NCI-H1436 (cell line): ENCODE measurements at places on chromosomes 3 and 15.

- no peak for DNase-seq
These were observed 7.2 kb downstream of the SH3BP5 start for GRCh38 chr3:15325228-15325627.

DNA sequence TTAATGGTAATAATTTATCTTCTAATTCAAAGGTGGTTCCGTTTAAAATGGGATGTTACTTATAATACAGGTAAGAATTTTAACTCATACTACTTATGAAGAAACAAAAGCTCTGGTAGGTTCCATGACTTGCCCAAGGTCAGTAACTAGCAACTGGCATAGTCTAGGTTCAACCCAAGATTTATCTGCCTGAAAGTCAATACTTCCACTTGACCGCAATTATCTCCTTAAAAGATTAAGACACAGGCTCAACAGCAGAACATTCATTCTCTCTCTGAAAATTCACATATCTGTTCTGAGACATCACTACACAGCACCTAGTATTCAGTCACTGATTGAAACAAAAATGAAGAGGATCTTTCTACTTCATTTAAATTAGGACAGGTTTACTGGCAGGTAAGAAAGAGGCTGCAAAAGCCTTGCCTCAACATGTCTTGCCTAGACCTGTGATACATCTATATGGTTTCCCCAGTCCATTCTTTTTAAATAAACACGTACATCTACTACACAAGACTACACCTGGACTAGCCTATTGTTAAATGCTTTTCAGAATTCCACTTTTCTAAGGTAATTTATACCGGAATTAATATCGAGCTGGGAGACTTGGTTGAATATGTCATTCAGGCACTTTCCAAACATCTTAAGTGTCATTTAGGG, 1.2 kb downstream of the CSNK1G1 start:
- no peak for DNase-seq

- DNase-seq: no peak
These were observed 645.6 kb upstream of the CBLB start for GRCh38 chr3:106514431-106514830.

- peak; percentile 53 for DNase-seq
These were observed 2.1 kb downstream of the TRIM69 start for GRCh38 chr15:44738340-44738984.

GRCh38 chr3:124995460-124995994, 60.3 kb downstream of the HEG1 start:
- DNase-seq: peak; percentile 50

DNA sequence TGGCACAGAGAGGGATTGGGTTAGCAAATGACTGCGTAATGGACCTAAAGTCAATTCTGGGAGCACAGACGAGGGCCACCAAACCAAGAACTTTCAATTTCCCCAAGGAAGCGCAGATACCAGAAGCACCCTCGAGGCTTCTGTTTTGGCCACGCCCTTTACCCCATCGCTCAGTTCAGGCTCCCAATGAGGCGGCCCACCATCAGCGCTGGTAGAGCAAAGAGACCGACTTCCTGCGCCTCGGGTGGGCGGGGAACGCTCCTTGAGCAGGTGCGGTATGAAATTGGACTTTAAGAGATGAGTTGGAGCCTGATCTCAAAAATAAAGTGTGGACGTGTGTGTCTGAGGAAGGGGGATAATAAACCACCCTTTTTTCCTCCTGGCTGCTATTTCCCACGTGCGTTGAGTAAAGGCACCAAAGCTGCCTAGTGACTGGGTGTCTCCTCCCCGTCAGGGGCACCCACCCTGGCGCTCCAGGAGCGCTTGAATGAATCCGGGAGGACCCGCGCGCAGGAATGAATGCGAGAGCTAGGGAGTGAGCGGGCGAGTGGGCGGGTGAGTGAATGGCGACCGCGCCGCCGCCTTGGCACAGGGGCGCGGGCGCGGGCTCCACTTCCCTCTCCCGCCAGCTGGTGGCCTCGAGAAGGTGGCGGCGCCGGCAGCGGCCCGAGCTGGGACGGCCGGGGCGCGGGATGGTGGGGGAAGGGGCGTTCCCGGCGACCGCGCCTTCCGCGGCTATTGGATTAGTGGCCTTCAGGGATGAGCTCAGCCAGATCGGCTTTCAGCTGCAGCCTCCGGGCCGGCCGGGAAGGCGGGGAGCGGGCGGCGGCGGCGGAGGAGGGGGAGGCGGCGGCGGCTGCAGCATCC, at the start of gene SPSB4:
Gene SPSB4 (plus strand): TSS at position 772 of the 867 bp plus-strand sequence. CDS start 14,758 bp downstream, outside the sequence.
- peak; percentile 68 for DNase-seq

GRCh38 chr3:69016102-69016501, 2.6 kb upstream of the EOGT start:
- no peak for DNase-seq

DNA sequence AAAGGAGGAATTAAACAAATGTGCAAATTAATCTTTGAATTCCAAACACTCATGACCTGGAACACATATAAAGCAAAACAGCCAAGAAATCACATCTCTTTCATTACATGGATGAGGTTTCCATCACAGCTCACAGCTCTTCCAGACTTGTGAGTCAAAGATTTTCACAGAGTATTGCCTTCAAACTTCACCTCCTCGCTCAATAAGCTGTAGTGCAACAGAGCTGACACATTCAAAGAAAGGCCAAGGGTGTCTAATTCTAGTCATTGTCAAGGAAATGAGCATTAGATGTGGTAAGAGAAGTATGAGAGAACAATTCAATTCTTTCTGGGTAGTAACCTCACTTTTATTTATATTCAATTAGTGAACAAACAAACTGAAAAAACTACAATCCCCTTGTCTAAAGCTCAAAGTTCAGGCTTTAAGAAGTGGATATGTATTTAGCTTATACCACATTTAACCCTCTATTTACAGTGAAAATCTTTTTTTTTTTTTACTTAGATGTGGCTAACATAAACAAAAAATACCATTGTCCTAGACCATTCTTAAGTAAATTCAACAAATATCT, 11.9 kb downstream of the WDR72 start:
- no peak for DNase-seq

DNA sequence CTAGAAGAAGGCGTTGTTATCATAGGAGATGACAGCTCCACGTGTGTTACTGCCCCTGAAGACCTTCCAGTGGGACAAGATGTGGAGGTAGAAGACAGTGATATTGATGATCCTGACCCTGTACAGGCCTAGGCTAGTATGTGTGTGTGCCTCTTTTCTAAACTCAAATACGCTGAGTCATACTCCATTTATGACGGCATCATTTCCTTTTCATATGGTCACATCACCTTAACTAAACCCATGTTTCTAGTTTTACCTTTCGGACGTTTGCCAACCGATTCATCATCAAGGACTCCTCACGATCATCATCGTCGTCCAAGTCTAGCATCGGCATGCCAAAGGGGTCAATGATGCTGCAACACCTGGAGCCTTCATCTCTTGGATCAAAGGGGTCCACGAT, 149.0 kb downstream of the CBLB start:
- no peak for DNase-seq

- no peak for DNase-seq
These were observed 28.5 kb upstream of the KCNMB2 start for GRCh38 chr3:178507507-178508442.

DNA sequence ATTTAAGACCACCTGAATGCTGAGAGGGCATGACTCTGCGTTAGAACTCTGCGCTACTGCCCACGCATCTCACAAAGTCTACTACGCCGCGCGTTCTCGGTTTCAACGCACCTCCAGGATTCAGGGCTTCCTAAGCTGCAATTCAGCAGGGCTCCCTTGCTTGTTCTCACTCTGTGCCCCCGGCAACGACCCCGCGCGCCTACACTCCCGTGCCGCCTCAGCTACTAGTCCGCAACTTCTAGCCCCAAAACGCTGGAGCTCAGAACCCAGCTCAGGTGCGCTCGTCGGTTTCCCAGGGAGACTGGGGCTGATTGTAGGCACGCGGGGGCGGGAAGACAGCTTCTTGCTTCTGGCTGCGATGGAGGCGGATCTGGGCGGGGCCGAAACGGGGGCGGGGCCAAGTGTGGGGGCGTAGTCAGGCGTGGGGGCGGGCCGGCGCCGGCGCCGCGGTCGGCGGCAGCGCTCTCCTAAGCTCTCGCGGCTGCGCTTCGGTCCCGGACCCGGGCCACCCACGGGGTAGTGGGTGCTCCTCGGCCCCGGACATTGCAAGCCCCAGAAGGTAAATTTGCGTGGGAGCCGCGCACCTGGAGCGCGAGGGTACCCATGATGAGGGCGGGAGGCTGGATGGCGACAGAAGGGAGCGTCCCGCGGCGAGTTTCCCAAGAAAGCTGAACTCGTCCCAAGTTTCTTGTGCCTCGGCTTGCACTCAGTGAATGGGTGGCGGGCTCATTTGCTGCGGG, at the start of gene ARHGEF26:
Gene ARHGEF26 (plus strand): TSS at position 430 of the 740 bp plus-strand sequence. CDS start 603 bp downstream, outside the sequence.
- peak; percentile 89 for DNase-seq

DNA sequence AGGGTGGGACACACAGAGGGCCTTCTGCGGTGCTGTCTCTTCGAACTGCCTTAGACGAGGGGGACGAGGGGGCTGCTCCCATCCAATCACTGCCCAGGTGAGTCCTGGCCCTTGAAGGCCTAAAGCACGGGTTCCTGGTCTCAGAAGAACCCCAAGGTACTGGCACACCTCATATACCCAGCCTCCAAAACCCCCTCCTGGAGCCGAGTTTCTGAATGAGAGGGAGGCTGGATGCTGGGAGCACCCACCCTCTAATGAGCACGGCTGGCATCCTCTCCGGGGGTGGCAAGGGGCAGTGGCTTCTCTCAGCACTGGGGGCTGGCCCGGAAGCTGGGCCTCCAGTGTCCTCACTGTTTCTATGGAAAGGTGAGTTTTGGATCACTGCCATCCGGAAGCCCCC, 165.6 kb downstream of the LRRK1 start:
- DNase-seq: no peak

- no peak for DNase-seq
These were observed 150.5 kb upstream of the UBE2E2 start for GRCh38 chr3:23052620-23053019.

DNA sequence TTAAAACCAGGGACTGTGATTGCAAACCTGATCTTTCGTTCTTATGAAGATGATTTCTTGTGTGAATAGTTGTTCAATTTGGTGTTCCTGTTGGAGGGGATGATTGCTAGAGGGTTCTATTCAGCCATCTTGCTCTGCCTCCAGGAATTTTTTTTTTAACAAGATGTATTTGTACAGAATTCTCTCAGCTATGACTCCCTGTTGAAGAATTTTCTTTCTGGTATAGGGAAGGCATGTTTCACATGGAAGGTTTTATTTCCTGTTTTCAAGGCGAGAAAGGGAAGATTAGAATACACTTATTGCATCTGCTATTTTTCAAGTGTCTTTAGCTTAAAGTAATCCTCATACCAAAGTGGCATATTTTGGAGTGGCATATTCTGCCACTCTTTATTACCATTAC, 5.6 kb upstream of the LRRC34 start:
- DNase-seq: no peak

DNA sequence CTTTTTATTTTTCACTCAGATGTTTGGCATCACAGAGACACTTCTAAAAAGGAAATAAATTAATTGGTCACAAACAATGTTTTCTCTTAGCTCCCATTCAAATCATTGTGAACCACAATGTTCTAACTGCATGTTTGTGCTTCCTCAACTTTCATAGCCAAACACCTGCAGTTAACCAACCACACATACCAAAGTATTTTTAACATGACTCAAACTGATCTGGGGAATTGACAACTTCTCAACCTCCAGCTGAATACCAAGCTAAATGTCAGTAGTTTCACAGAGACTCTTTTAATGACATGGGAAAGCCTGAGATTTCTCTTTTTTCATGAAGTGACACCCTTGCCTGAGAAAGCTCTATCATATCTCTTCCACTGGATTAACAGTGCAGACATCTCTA, 217.9 kb upstream of the MME start:
- DNase-seq: no peak

- DNase-seq: no peak
These were observed 509.3 kb upstream of the CFAP20DC start for GRCh38 chr3:59558906-59559720.

GRCh38 chr3:47384425-47384824, 3.6 kb downstream of the PTPN23 start:
- no peak for DNase-seq

- no peak for DNase-seq
These were observed 459.8 kb downstream of the MCTP2 start for GRCh38 chr15:94691169-94691568.

GRCh38 chr3:114739627-114740026, 407.5 kb downstream of the ZBTB20 start:
- no peak for DNase-seq

- DNase-seq: no peak
These were observed 7.6 kb upstream of the NIPA1 start for GRCh38 chr15:22778796-22779195.

GRCh38 chr3:119311081-119311925, 17.1 kb downstream of the ARHGAP31 start:
- DNase-seq: no peak

- no peak for DNase-seq
These were observed 182.5 kb downstream of the SLCO3A1 start for GRCh38 chr15:92035961-92036360.

- peak; percentile 80 for DNase-seq
These were observed 34.8 kb upstream of the CD47 start for GRCh38 chr3:108125550-108126071.

- no peak for DNase-seq
These were observed 445.7 kb upstream of the BCHE start for GRCh38 chr3:166282931-166283330.

GRCh38 chr15:35080226-35080625, 4.9 kb downstream of the NANOGP8 start:
- no peak for DNase-seq

DNA sequence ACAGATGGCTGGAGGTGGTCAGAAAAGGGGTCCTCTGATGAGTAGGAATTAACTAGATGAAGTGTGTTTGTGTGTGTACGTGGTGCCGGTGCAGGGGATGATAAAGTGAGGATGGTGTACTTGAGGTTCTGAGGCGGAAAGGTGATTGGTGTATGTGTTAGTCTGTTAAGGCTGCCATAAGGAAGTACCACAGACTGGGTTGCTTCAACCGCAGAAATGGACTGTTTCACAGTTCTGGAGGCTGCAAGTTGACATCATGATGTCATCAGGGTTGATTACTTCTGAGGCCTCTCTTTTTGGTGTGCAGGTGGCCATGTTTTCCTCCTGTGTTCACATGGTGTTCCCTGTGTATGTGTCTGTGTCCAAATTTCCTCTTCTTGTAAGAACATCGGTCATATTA, 202.4 kb upstream of the RGMA start:
- DNase-seq: no peak

- no peak for DNase-seq
These were observed 150.2 kb downstream of the TP63 start for GRCh38 chr3:189781415-189781814.

- DNase-seq: no peak
These were observed 479.9 kb downstream of the CNTN4 start for GRCh38 chr3:2578560-2578959.

GRCh38 chr3:128845778-128846485, 33.5 kb upstream of the ACAD9 start:
- peak; percentile 87 for DNase-seq
